MV-4-11 (cell line): ENCODE measurements at places on chromosomes 12 and 14.

GRCh38 chr12:5217936-5218335, 174.3 kb downstream of the KCNA5 start:
- no peak for DNase-seq

- peak; percentile 93 for DNase-seq
Observed at GRCh38 chr12:68784015-68784414, 24.0 kb upstream of the MDM2 start.

- no peak for DNase-seq
Observed at GRCh38 chr12:67091204-67091603, 178.0 kb upstream of the CAND1 start.

DNA sequence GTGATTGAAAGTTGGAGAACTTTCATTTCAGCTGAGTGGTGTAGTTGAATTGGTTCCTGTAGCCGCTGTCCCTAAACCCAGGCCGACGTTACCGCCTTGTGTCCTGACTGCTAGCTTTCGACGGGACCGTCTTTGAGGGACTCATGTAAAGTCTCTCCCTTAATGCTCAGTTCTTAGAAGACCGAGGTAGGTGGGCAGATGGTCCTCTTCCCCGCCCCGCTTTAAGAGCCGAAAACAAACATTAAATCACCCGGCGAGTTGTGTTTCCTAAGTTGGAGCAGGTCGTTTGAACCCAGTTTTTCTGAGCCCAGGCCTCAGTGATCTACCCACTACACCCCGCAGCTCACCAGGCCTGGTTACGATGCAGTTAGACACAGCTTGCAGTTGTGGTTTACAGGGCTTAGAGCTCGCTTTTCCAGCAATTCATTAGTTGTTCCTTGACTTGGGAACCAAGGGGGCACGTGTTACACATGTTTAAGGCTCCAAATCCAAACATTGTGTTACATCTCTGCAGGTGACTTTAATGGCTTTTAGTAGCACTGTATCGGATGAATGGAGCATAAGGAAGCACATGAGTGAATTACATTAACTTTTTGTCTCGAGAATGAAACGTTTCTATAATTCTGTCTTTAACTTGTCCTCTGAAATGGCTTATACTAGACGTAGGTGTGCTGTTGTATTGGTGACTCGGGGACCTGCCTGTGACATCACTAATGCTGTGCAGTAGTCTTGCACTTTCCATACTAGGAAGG, 790 bp downstream of the NEDD1 start:
- no peak for DNase-seq

DNA sequence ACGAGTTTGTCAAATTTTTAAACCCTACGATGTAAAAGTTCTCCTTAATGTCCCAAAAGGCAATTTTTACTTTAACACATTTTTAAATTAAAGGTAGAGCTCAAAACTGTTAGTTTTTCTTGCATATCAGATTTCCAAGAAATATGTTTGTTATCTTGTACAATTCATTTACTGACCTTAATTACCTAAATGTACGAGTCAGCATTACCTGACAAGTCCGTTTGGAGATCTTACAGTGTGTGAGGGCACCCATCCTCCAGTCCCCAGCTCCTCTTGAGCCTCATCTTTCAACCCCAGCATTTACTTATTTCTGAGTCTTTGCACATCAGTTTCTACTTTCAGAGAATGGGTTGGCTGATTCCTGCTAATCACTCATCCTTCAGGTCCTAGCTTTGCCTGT, 23.7 kb downstream of the PPM1H start:
- DNase-seq = no peak

DNA sequence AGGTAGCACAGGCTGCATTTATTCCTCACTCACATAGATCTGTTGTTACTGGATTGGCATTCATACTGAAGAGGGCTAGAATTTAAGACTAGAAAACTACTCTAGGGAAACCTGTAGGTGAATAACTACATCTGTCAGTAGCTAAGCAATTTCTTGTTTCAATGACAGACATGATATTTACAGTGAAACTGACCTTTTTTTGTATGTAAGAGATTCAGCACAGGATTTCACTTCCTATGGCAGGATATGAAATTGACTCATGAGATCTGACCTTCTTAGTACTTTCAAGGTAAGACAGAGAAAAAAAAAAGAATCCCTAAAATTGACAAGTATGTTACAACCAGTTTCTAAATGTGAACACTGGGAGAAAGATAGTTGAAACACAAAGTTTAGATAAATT, 189.8 kb upstream of the SLC16A7 start:
- DNase-seq = no peak

DNA sequence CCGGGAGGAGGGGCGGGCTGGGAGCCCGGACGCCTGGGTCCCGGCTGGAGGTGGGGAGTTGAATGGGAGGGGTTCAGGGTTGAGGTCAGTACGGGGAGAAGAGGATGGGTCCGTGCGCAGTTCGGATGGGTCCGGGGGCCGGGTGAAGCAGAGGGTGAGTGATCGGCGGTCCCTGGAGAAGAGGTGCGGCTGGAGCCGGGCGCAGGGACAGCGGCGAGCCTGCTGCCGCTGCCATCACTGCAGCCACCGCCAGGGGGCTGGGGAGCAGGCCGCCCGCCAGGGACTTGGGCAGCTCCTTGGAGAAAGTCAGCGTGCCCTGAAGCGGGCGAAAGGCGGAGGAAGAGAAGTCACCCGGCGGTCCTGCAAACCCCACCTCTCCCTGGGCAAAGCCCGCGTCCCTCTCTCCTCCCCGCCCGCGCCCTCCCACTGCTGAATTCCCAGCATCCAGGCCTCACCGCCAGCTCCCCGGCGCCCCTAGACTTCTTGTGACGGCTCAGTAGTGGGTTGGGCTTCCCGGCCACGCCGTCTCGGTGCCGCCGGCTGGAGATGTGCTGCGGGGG, 6.0 kb upstream of the GPR84 start:
- DNase-seq = peak; percentile 44

GRCh38 chr14:69579476-69579875, 4.8 kb upstream of the CCDC177 start:
- no peak for DNase-seq

DNA sequence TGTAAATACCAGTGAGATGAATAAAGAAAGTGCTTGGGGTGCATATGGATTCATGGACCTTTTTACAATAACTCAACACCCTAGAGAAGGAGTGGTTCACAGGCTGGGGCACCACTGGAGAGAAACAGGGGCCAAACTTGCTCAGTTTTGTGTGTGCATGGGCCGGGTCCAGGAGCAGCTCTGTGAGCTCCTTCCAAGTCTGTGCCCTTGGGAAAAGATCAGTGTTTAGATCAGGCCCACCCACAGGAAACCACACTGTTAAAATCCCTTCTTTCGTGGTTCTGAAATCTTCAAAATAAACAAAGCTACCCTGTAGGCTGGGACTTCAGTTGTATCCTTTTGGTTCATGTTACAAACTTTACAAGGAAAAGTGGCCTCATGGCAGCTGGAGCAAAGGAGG, 156.1 kb upstream of the TMEM260 start:
- no peak for DNase-seq

DNA sequence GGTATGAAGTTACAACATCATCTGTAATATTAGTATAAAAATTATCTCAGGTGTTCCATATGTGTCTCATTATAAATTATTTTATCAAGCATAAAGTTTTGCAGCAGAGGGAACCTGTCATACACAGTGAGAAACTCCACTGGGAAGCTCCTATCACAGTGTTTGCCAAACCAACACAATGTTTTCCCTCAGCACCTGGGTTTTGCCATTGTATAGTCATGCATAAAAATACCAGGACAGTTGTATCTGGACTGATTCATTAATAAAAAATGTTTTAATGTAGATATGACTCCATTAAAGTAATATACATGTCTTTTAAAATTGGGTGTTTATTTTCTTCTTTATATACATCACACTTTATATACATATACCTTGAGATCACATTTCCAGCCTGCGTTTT, 56.6 kb downstream of the METTL25 start:
- no peak for DNase-seq

- no peak for DNase-seq
Observed at GRCh38 chr14:38982278-38982677, 120.8 kb downstream of the SEC23A start.

DNA sequence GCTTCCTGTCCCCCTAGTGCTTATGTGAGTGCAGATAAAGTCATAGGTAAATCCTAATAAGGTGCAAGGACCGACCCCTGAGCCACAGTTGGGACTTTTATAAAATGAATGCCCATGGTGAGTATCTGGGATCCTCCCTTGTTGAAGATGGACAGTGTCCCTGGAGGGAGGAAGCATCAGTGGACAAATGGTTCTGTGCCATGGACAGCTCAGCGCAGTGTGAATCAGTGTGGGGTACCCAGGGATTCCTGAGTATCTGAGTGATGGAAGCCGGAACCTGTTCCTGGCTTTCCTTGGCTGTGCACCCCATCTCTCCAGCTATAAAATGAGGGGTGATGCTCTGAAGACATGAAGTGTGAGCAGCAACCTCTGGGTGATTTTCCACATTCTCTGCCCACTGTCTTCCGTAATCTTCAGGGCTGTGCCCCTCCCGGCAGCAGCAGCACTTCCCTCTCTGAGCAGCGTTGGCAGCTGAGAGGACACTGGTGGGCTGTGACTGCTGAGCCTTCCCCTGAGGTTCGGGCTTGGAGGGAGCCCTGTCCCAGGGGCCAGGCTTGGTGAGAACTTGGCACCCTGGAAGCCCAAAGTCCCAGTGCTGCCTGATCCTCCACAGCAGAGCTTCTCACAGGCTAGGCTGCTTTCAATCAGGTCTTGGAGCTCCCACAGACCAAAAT, 25.0 kb downstream of the VCPKMT start:
- DNase-seq = no peak
